ENCODE measurements at places on chromosomes 3 and 15.

GRCh38 chr15:25477816-25478215 lies 39.0 kb upstream of the UBE3A start:
- no peak for DNase-seq

GRCh38 chr15:67101911-67102598 lies 36.7 kb downstream of the SMAD3 start:
- DNase-seq = no peak

GRCh38 chr15:92840149-92840548 lies 60.0 kb upstream of the CHD2 start:
- DNase-seq = no peak

- DNase-seq = no peak
These were observed 305.1 kb downstream of the CACNA2D3 start for GRCh38 chr3:54427501-54427900.

GRCh38 chr3:165532851-165533250 lies 304.4 kb downstream of the BCHE start:
- DNase-seq = no peak

DNA sequence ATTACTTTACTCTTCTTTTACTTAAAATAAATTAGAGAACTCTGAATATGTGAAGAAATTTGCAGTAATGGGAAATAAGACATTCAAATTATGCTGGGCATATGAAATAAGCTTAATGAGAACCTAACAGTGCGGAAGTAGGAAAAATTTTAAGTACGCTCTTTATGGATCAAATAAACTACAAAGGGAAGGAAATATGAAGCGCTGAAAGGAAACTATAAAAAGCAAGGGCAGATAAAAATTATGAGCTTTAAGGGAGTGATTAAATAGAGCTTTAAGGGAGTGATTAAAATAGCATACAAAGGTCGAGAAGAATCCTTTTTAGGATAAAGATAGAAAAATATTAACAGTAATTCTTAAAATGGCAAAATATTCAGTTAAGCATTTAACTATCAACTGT lies 118.3 kb upstream of the AADACL2 start:
- no peak for DNase-seq

DNA sequence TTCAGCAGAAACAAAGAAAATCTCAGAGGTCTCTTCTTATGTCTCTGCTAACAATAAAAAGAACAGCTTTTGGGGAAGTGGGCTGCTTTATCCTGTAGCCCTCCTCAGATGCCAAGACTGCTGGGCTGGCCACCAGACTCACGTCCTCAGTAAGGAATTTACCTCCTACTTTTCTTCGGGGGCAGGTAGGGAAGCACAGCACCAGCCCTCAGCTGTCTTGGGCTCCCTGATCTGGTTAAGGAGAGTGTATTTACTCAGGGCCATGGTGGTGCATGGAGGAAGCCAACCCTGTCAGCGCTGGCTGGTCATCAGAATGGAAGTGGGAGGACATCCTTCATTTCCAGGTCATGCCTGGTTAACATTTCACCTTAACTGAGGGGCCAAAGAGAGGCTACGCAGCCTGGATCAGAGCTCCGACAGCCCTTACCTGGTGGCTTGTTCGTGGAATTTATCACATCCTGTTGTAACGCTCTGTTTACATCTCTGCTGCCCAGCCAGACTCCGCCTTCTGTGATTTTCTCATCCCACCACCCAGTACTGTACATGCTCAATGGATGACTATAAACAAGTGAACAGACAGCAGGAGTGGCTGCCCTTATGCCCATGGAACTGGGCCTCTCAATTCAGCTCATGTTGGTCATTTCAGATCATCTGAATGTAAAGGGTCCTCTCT lies 108.3 kb downstream of the IGF2BP2 start:
- DNase-seq = no peak

Measured in WERI-Rb-1 (cell line).